ENCODE measurements at places on chromosomes 6 and 20.
A peak's percentile ranks its signal among the peaks of the same experiment; 100 is the strongest.

DNA sequence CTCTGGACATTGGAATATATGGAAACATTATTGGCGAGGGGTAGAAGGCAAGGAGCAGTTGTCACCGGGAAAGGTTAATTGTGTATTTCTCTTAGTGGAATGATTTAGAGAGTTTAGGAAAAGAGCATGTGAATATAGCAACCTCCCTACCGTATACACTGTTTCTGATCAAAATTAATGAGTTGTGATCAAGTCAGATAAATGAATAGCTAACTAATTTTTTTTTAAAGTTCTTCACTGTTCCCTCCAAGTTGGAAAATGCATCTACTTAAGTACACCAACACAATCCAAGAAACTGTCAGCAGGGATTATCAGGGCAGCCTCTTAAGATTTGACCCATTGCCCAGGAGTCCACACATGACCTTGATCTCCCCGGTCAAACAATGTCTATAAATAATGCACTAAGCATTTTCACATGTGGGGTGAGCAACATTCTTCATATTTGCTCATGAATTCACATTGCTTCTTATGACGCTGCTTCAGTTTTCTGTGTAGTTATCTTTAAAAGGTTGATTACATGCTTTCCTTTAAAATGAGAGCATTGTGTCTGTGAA lies 680.8 kb upstream of the NRSN1 start:
- DNase-seq: no peak

GRCh38 chr6:82571455-82571854 lies 207.8 kb downstream of the TPBG start:
- DNase-seq: no peak

DNA sequence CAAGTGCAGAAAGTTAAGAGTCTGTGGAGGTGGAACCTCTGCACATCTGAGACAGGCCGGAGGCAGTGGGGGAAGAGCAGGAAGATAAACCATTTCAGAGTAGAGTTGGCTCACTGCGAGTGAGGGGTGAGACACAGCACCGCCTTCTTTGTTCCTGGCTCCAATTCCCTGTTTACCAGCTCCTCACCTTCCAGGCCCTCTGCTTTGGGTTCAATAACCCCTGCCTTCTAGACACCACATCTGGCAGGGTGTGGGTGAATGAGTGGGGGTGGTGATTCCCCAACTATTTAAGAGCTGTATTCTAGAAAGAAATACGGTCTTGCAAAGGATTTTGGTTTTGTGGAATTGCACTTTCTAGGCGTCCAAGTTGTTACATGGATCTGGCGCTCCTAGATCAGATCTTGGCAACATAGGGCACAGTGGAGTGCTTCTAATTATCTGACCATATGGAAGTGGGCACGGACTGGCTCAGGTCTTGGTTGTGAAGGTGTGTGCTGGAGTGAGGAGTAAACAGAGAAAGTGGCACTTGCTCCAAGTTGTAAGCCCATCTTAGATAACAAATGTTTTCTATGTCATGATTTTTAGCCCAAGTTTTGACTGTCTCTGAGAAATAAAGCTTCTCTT lies 141.6 kb upstream of the NRN1 start:
- no peak for DNase-seq

DNA sequence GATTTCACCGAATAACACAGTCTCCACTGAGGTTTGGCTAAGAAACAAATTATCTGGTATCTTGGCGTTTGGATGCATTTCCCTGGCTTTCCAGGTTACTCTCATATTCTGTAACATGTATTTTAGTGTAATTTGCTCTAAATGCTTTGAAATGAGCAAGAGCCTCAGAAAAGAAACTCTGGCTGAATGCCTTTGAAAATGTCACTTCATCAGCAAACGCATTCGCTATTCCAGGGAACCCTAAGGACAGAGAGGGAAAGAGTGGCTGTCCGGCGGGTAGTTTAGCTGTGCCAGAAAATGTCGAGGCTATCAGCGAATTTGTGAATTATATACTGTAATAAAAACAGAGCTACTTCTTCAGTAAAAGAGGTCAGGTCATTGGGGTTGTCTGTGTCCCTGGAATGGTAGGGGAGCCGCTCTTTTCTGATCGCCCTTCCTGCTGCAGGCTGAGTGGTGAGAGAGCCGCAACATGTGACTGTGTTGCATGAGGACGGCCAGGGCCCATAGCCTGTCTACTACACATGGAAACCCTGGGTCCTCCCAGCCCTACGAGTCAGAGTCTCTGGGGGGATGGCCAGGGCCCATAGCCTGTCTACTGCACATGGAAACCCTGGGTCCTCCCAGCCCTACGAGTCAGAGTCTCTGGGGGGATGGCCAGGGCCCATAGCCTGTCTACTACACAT lies 57.3 kb downstream of the SMOC2 start:
- DNase-seq: no peak

GRCh38 chr6:64217721-64218620 lies 582.4 kb downstream of the PHF3 start:
- no peak for DNase-seq

DNA sequence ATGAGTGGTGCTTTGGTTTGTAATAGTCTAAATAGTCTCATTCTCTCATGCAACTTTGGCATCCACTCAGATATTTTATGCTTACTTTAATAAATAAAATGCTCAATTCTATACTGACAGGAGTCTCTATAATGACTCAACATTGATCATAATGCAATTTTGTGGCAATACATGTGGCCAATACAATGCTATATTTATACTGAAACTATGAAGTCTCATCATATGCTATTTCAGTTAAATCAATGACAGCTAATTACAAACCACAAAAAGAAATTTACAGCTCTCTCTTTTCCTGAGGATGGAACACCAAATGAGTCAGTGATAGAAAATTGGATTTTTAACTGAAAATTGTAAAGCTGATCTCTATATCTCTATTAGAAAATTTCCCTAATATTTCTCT lies 77.1 kb downstream of the WASF1 start:
- DNase-seq: no peak

- no peak for DNase-seq
Observed at GRCh38 chr20:38272398-38272797, 11.9 kb upstream of the KIAA1755 start.

DNA sequence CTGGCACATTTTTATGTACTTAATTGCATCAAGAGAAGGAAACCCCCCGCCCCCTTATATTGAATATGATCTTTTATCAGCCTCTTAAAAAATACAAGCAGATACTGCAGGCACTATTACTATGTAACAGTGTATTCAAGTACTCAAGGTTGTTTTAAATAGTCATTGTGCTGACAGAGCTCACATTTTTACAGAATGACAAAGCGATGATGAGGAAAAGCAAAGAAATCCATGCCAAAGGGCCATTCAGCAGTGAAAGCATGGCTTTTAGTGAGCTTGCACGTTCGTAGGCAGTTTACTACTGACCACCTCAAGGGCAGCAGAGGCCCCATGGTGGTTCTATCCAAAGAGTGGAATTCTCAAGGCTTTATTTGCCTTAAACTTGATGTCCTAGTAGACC lies 146.8 kb downstream of the RPS12 start:
- no peak for DNase-seq

GRCh38 chr6:17354700-17355403 lies 38.5 kb upstream of the CAP2 start:
- no peak for DNase-seq

- DNase-seq: peak; percentile 31
Observed at GRCh38 chr6:53484476-53485280, 60.2 kb downstream of the GCLC start.

- DNase-seq: no peak
Observed at GRCh38 chr20:50991076-50991475, 31.8 kb downstream of the KCNG1 start.

- DNase-seq: no peak
Observed at GRCh38 chr6:82056567-82056966, 191.0 kb downstream of the IBTK start.

- DNase-seq: no peak
Observed at GRCh38 chr6:89311853-89312531, 3.1 kb downstream of the GABRR2 start.

DNA sequence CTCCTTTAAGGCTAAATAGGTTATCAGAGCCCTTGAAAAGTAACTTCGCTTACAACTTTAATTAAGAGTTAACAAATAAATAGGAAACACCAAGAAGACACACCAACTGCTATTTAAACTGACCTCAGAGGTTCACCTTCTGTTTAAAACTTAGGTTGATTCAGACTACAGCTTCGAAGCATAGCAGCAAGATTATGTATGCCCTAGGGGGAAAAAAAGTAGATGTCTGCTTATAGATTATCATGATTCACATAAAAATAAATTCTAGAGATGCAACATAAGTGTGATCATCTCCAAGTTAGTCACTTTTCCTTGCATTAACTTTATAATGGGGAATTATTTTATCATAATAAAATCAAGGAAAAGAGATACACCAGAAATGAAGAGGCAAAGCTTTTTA lies 8.9 kb downstream of the PNISR start:
- no peak for DNase-seq

- DNase-seq: no peak
Observed at GRCh38 chr20:54726687-54727300, 251.4 kb downstream of the DOK5 start.

- no peak for DNase-seq
Observed at GRCh38 chr6:92826633-92827032, 592.7 kb downstream of the EPHA7 start.

- no peak for DNase-seq
Observed at GRCh38 chr6:16450821-16451220, 212.4 kb downstream of the GMPR start.

GRCh38 chr6:122322824-122323223 lies 76.6 kb upstream of the HSF2 start:
- no peak for DNase-seq

- DNase-seq: no peak
Observed at GRCh38 chr6:114000069-114000468, 29.1 kb upstream of the HDAC2 start.

DNA sequence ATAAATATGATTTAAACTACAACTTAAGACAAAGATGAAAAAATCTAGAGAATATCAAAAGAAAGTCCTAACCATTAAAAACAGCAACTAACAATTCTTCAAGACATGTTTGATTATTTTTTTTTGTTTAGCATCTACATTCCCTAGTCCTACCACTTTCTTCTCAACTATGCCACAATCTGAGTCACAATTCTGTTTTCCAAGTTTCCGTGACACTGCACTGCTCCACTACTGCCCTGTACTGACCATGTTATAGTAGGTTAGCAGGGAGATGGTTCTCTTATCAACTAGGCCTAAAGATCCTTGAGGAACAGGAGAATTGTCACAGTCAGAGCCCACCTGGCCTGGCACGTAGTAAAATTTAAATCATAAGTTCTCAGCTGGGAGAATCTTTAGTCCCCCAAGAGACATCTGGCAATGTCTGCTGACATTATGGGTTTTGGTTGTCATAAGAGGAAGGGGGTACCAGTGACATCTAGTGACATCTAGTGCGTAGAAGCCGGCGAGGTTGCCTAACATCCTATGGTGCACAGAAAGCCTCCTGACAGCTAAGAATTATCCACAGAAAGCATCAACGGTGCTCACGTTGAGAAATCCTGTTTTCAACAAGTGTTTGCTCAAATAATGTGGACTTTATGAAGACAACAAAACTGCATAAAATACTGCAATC lies 100.5 kb downstream of the PDE10A start:
- DNase-seq: no peak

- DNase-seq: no peak
Observed at GRCh38 chr20:45344168-45344860, 3.9 kb downstream of the SDC4 start.

DNA sequence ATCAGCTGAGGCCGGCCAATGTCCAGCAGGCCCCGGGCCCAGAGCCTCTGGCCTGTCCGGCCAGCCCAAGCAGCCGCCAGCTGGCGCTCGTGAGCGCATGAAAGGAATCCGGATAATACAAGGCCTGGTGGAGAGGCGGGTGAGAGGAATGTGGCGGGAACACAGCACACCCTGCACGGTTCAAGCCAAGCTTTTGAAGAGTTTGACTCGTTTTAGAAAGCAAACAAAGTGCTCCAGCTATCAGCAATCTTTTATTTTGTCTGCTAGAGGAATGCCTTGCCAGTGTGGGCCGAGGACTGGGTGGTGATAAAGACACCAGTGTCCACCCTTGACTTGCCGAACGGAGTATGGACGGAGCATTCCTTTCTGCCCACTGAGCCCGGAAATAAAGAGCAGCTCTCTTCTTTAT lies 9.3 kb upstream of the NEDD9 start:
- no peak for DNase-seq

GRCh38 chr6:45592991-45593390 lies 215.3 kb upstream of the SUPT3H start:
- DNase-seq: no peak

DNA sequence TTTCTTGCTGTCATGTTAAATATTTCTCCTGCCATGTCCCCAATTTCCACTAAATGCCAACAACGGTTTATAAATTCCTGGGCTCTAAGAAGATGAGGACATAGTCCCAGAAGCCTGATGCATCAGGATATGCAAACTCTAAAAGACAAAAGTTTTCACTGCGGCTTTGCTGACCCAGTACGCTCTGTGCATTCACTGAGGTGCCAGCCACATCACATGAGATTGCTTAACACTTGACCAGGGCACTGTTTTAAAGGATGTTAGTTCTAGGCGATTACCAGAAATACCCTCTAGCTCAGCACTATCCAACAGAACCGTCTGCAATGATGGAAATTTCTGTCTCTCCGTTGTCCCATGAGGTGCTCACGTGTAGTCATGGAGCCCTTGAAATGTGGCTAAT lies 19.9 kb upstream of the ADTRP start:
- no peak for DNase-seq

GRCh38 chr6:67200626-67201403 lies 1434.3 kb upstream of the ADGRB3 start:
- DNase-seq: no peak

DNA sequence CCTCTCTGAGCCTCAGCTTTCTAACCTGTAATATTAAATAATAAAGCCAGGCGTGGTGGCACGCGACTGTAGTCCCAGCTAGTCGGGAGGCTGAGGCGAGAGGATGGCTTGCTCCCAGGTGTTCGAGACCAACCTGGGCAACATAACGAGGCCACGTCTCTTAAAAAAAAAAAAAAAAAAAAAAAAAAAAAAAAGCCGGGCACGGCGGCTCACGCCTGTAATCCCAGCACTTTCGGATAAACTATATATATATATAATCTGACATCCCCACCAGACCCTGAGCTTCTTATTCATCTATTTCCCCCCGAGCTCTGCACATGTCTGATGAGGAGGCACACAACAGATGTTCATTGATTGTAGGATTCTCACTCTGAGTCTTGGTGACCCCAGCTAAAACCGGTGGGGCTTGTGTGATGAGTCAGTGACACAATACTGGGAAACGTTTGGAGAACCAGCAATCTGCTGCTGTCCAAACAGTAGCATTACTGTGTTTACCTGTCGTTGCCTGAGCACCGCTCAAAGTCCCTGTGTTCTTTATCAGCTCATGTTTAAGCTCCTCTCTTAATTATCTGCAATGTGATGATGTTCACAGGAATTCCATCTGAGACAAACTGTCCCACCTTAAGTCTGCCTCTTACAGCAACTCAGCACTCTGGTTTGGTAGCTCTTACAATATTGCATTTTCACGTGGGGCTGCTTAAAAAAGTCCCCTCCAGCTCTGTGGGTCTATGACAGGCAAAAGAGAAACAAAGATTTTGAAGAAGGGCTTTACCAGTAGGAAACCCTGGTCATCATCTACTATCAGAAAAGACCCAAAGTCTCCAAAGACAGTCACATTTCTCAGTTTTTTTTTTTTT lies 1.0 kb upstream of the SPATA2 start:
- no peak for DNase-seq
